Midbrain (tissue), 1 donor: ENCODE measurements at places on chromosomes 2 and 18.

GRCh38 chr2:168935810-168936581 lies 34.9 kb downstream of the G6PC2 start:
- no peak for DNase-seq

DNA sequence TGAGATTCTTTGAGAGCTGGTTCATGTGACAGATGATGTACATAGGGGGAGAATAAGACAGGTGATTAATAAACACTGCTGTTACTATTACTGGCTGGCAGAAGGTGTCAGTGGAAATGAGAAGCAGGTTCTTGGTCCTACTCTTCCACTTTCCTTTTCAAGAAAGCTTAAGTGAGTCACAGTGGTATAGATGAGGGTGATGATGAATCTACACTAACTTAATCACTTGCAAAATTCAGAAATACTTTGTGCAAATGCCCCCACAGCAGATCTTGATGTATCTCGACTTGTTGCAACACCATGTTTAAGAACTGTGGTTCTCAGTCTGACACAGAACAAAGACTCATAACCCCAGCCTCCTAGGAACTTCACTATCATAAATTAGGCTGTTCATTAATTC lies 35.9 kb upstream of the MGAT5 start:
- DNase-seq = no peak

DNA sequence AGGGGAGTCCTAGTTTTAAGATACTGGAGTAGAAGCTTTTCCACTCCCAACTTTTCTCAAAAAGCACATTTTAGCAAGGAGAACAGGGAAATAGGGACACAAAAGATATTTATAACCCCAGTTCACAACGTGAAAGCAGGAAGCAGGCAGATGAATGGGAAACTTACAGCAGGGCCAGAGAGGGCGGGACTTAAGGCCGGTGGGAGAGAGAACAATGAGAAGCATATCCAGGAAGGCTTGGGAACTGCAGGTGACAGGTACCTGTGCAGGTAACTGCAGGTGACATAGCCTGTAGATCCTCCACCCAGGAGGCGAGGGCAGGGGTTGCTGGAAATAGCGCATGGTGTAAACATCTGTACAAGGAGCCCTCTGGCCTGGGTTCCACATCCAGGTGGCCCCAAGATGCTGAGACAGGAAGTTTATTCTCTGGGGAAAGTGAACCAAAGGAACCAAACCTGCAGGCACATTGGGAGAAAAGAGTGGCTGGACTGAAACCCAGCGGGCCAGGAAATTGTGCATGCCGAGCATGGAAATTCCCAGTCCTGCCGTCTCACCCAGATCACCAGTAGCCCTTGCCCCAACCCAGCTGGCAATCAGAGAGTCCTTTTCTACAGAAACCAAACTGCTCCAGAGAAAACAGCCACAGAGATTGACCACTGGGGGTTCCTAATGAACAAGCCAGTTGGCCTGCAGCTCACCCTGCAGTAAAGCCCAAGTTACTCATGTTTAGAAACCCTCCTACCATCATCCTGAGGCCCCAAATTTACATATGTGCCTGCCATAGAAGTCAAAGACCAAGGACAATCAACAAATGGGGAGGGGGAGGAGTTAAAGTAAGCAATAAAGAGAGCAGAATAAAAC lies 24.3 kb upstream of the COL6A3 start:
- no peak for DNase-seq

DNA sequence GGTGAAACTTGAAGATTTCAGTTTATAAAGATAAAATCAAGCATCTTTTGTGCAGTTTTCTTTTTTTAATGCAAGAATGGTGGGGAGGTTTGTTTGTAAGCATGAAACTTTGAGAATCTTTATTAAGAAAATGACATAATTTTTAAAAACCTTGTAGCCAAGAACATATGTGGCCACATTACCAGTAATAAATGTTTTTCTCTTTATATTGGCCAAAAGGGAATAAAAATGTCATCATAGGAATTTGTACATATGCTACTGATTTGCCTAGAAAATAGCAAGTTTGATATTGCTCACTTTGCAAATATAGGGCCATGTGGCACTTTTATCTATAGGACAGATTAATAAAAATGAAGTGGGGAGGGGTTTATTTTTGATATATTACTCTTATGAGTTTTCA lies 25.6 kb downstream of the METTL21A start:
- DNase-seq = no peak

- no peak for DNase-seq
These were observed 53.5 kb upstream of the NDUFV2 start for GRCh38 chr18:9048808-9049494.

- no peak for DNase-seq
These were observed 70.5 kb upstream of the ZCCHC2 start for GRCh38 chr18:62452280-62452831.

DNA sequence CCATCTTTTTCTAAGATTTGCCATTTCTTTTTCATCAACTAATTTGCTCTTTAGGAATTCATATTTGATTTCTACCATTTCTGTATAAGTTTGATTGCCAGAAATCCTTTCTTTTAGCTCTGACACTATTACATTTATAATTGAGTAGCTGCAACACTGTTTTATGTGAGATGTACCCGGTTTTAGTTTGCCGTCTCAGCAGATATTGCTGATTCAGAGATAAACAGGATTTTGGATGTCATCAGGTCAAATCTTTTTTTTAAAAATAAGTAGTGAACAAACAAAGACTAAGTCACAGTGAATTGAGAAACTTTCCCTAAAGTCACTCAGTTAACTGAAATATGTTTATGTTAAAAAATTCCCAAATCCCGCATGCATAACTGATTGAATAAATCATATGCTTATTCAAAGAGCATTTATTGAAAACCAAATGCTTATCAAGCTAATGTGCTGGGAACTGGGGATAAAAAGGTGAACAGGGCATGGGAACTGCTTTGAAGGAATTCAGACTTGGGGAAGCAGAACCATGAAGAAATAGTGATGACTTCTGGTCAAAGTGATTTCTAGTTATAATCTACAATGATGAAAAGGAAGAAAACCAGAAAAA lies 19.5 kb upstream of the CCDC102B start:
- DNase-seq = no peak

GRCh38 chr2:138078153-138078552 lies 113.9 kb downstream of the HNMT start:
- peak; percentile 52 for DNase-seq

GRCh38 chr18:55247032-55247431 lies 287.8 kb upstream of the CCDC68 start:
- no peak for DNase-seq

GRCh38 chr18:63177919-63178821 lies 141.4 kb downstream of the BCL2 start:
- DNase-seq = peak; percentile 29

- DNase-seq = no peak
These were observed 120.2 kb downstream of the TSN start for GRCh38 chr2:121875585-121876185.

- DNase-seq = no peak
These were observed 420.9 kb upstream of the KCNH7 start for GRCh38 chr2:163259489-163259888.

GRCh38 chr2:177572236-177572671 lies 179.7 kb downstream of the AGPS start:
- no peak for DNase-seq

GRCh38 chr2:199988151-199988550 lies 32.8 kb downstream of the MAIP1 start:
- no peak for DNase-seq

DNA sequence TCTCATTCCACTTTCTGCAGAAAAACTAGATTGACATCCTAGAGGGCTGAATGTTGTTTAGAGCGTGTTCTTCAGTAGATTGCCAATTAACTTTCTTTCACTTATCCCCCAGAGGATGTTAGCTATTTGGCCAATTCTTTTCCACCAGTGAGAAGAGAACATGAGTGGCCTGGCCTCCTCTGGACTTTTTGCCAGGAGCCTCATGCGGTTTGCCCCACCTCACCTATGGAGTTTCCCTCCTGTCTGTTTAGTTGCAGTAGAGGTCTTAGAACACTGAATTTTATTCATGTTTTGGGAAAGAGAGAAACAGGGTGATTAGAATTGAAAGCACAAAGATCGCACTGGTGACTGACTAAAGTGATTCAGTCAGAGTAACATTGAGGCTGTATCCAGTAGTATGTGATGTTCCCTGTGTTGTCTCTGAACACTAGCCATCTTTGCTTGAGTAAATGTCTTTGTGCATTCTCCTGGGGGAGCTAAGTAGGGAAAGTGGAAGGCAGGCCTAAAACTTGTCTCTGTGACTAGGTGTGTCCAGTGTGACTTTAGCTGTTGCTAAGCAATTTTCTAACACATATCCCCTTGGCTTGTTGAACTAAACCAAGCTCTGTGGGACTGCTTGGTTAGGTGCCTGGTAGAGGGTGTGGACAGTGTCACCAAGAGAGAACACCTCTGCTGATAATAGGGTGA lies 34.0 kb downstream of the UGP2 start:
- no peak for DNase-seq

DNA sequence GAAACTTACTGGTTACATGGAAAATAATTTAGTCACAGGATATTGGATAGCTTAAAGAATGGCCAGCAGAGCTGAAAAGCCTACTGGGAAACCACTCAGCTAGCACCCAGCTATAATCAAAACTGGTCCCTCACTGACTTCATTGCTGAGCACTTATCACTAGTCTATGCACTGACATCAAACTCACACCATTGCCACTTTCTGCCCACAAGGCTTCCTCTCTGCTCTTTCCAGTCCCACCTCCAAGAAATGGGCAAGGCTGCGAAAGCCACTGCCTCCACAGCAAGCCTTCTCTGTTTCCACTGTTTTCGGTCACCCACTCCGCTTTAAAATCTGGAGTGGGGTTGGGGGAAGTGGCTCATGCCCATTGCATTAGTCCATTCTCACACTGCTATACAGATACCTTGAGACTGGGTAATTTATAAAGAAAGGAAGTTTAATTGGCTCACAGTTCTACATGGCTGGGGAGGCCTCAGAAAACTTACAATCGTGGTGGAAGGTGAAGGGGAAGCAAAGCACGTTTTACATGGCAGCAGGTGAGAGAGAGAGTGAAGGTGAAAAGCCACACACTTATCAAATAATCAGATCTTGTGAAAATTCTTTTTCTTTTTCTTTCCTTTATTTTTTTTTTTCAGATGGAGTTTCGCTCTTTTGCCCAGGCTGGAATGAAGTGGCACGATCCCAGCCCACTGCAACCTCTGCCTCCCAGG lies 77.0 kb upstream of the CERS6 start:
- DNase-seq = no peak

GRCh38 chr18:23712445-23712844 lies 23.2 kb downstream of the LAMA3 start:
- no peak for DNase-seq

GRCh38 chr18:34122724-34123334 lies 101.9 kb downstream of the NOL4 start:
- peak; percentile 65 for DNase-seq

DNA sequence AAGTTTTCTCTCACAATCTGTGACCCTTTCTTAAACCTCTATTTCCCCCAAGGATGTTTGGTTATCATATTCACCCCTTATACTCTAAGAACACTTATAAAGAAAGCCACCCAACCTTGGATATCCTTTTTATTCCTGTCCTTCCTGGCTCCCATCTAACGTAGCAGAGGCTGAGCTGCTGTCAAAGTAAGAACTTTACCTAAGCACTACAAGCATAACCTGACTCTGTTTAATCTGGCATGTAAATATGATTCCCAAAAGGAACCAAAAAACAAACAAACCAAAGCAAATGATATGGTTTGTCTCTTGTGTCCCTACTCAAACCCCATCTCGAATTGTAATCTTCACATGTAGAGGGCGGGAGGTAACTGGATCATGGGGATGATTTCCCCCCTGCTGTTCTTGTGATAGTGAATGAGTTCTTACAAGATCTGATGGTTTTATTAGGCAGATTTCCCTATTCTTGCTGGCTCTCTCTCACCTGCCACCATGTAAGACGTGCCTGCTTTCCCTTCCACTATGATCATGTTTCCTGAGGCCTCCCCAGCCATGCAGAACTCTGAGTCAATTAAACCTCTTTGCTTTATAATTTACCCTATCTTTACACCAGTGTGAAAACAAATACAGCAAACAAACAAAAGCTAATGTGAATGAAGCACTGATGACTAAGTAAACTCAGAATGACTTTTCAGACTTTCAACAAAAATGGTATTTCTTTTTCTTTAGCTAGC lies 72.7 kb upstream of the SPOPL start:
- no peak for DNase-seq

DNA sequence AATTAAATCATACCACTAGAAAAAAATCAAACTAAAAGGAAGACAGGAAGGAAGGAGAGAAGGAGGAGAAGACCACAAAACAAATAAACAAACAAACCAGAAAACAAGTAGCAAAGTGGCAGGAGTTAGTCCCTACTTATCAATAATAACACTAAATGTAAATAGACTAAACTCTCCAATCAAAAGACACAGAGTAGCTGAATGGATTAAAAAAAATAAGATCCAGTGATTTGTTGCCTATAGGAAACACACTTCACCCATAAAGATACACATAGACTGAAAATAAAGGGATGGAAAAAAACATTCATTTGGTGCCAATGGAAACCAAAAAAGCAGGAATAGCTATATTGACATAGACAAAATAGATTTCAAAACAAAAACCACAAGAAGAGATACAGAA lies 23.4 kb upstream of the BAZ2B start:
- DNase-seq = no peak

DNA sequence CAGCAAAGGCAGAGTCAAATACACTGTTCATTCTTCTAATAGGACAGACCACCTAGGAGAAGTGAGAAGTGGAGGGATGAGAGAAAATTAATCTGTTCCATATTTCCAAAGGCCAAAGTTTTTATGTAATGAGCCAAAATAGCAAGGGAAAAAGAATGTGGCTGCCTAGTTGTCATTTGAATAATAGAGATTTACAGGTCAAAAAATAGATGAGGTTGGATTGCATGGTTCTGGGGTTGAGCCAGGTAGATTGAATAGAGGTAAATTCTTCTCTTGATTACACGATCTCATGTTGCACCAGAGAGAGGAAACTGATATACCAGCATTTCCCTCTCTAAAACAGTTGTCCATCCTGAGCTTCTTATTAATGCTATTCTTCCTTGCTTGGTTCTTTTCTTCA lies 325.8 kb downstream of the CCDC178 start:
- no peak for DNase-seq

GRCh38 chr2:174326161-174327020 lies 8.4 kb upstream of the SP9 start:
- DNase-seq = no peak

DNA sequence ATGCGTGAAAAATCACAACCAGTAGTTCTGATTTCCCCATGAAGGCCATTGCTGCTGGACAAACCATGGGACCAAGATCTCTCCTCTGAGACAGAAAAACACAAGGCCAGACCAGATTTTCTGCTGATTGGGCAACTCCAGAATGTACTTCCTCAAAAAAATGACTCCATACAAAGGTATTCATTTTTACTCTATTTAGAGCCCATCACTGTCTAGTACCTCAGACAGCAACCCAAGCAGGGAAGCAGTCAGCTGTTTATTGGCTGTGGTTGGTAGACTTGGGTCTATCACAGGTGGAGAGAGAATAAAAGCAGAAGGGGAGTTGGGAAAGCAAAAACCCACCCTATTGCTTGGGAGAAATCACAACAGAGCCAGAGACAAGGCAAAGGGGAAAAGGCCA lies 219.9 kb downstream of the PIK3C3 start:
- no peak for DNase-seq

GRCh38 chr2:88554189-88554588 lies 73.1 kb downstream of the EIF2AK3 start:
- DNase-seq = no peak

- DNase-seq = no peak
These were observed 254.0 kb upstream of the SLC14A2 start for GRCh38 chr18:45361125-45361851.
